NCI-H1092 (cell line): ENCODE measurements at places on chromosomes 2 and 18.

DNA sequence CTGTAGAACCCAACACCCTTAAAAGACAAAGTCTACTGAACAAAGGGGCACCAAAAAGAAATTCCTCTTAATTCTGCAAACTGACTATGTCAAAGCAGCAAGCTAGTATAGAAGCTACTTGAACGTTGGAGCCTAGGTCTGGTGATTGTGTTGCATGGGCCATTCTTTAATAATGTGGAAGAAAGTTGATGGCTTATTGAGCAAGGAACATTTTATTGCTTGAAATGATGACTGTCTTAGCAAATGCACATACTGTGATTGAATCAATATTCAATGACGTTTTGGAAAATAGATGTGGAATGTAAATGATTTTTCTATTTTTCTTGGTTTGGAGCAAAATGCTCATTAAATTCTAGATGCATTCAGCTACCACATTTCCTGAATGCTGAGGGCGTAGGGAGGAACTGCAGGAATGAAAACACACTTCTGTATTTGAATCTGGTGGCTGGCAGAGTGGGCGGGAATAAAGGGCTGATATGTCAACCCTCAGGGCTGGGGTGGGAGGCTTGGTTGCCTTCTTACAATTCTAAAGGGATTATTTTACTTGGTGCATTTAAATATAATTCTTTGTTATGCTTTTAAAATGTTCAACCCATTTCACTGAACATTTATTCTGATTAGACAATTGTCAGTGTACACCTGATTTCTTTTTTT lies 26.5 kb downstream of the MYO3B start:
- no peak for DNase-seq

- DNase-seq, result no peak
These were observed 1.3 kb upstream of the ANKRD12 start for GRCh38 chr18:9135081-9135911.

DNA sequence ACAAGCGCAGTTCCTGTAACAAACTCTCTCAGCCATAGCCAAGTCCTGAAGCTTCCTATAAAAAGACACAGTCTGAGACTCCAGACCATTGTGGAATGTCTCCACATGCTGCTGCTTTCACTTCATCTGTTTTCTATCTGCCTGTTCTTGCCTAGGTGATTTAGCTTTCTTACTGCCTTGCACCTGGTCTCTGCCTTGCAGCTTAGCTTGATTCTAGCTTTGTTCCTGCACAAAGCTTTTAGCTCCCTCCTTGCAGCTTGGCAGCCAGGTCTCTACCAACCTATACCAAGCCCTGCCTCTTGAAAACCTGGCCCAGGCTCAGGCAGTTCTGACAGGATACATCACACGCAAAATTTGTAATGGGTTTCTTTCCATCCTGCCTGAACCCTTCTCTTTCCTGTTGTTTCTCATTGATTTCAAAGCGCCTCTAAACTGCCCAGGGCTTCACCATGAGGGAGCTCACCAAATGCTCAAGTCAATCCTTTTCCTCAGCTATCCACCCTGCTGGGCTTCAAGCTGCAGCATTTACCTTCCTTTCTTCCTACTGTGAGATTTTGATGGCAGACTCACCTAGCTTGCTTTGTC lies 941.3 kb upstream of the NXPH2 start:
- DNase-seq, result no peak

GRCh38 chr18:34283506-34283905 lies 58.8 kb upstream of the NOL4 start:
- DNase-seq, result no peak

DNA sequence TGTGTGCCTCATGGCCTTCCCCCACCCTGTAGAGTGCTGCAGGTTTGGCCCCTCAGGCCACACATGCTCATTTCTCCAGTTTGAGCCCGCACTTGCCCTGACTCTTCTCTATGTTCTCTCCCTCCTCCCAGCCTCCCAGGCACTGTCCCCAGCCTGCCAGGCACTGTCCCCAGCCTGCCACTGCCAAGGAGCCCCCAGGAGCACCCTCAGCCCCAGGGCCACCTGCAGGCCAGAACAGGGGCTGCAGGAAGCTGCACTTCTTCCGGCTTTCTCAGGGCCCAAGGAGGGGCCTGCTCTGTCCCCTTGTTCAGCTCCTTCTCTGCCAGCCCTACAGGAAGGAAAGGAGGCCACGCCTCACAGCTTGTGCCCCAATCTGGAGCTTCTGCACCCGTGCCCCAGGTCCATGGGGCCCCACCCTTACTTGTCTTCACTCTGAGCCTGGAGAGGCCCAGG lies 31.6 kb downstream of the CYP26B1 start:
- no peak for DNase-seq

- no peak for DNase-seq
These were observed 54.0 kb downstream of the GATA6 start for GRCh38 chr18:22223254-22223964.

DNA sequence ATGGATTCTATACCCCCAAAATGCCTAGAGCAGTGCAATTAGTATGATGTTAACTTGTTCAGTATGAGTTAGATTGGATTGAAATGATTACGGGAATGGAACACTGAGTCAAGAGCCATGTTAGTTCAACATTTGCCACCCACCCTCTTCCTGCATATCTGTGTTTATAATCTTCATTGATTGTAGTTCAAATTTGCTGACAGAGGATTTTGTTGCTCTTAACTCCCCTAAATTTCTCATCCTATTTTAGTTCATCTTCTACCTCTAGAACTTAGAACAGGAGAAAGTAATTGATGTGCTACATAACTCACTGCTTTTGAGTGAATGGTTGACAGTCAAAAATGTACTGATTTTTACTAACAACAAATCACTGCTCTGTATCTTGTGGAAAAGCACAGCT lies 673.5 kb upstream of the NRXN1 start:
- no peak for DNase-seq

DNA sequence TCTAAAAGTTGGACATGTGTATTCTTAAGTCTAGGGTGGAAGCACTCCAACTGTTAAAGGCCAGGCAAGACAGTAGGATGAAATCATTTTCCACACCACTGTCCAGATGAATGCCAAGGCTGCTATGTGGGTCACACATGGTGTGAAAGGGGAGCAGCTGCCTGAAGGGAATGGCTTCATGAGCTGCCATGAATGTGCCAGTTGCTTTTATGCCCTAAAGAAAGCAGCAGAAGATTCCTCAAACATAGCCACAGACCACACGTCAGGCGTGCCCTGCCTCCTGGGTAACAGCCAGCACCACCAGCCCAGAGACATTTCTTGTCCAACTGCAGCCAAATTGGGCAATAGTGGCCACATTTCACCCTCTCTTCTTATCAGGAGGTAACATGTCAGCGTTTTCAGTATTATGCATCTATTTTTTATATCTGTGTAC lies 130.2 kb downstream of the MTCL1 start:
- no peak for DNase-seq

DNA sequence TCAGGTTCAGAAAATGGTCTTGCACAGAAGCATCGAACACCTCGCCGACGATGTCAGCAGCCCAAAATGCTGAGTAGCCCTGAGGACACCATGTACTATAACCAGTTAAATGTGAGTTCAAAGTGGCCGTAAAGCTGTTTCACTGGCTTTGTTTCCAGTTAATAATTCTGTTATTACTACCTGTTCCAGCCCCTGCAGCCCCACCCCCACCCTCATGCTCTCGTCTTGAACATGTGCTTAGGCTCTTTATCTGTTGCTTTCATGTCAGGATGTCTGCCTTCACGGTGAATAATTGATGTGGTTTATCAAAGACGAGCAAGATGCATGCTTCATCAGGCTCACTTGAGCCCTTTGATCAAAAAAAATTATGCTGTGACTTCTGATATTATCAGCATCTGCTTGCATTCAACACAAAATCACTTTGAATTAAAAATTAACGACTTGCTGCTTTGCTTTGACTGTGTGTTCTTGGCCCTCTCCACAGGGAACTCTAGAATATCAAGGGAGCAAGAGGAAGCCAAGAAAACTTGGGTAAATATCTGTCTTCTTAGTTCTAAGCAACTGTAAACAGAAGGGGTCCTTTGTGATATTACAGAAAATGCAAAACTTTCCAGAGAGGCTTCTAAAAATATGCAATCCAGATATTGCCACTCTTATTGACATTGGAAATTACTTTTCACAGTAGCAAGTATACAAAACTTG lies 63.4 kb upstream of the SP5 start:
- no peak for DNase-seq

GRCh38 chr2:184129073-184129472 lies 469.3 kb upstream of the ZNF804A start:
- no peak for DNase-seq

DNA sequence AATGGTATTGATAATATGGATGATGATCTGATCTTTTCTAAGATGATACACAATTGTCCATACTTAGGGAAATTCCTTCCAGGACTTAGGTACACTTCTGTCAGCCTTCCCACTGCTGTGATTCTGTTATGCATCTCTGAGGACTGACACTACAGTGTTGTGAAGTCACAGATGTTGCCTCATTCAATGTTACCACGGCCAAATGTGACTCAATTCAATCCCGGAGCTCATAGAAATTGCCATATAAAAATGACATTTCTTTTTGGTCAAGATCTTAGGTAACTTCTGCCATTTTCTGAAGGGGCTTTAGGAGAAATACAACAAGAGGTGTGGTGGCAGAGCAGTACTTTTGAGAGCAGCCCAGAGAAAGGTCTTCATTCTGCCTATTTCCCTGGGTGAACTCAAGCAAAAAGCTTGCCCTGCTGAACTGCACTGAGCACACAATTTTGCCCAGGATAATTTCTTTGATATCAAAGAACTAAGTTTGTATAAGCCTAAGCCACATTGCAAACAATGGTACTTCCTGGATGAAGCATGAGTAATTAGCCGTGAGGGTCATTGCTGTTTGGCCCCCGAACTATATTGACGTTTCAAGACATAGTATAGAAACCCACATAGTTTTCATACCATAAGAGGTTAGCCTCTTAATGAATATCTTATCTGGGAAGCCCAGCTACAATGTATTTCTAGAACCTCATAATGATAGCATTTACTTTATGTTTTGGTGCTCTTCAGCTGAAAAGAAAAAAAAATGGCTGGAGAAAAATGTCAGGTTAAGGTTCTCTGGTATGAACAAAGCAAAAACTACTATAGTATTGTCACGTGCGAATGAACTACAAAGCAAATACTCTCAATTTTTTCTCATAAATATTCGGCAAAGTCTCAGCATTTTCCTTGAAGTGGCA lies 437.4 kb downstream of the MEIS1 start:
- no peak for DNase-seq

- no peak for DNase-seq
These were observed 94.1 kb upstream of the PXDN start for GRCh38 chr2:1838426-1838825.

GRCh38 chr18:30889519-30890301 lies 152.8 kb downstream of the DSC3 start:
- DNase-seq, result peak; percentile 51

- DNase-seq, result no peak
These were observed 82.2 kb downstream of the SOCS6 start for GRCh38 chr18:70370762-70371733.

DNA sequence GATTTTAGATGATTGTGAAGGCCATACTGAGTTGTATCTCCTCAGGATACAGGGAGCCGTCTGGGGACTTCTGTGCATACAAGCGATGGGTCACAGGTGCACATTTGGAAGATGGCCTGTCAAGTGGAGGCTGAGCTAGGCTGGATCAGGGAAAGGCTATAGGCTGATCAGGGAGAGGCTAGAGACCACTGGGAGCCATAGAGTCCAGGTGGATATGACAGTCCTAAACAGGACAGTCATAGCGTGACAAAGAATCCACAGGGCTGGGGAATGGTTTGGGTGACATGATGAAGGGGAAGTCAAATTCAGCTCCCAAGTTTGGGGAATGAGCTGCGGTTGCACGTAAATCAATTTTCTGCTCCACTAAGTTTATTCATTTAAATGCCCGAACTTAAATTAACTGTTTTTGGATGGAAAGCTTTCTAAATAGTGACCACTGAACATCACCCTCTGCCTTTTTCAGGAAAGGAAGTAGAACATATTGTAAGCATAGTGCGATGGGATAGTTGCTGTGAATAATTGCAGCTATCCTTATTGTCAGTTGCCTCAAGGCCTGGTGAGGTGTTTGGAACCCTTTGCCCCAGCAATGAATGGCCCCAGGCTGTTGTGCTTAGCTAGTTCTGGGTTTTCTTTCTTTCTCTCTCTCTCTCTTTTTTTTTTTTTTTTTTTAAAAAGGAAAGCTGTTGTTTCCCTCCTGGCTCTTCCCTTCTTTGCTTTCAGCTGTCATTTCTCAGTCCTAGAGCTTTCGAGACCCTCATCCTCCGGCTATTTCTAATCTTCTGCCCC lies 50.5 kb downstream of the KLHL29 start:
- no peak for DNase-seq

GRCh38 chr2:188333751-188334524 lies 42.3 kb downstream of the GULP1 start:
- no peak for DNase-seq

- DNase-seq, result no peak
These were observed 19.3 kb upstream of the DSG2 start for GRCh38 chr18:31478688-31479087.

DNA sequence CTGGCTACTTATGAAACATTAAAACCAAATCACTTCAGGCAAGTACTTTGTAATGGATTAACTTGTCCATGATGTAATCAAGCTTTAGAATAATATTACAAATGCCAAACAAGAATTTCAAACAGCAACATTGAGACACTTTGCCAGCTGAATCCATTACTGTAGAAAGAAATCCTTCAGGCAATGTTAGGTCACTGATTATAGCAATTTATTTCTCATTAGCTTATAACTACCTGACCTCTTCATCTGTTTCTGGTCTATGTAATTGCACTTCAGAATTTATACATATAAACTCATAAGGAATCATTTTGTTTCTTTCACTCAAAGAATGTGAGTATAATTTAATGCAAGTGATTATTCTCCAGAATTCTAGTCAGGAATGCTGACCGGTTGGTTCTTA lies 692.6 kb upstream of the TMEFF2 start:
- DNase-seq, result no peak

- no peak for DNase-seq
These were observed 4.8 kb downstream of the ANKAR start for GRCh38 chr2:189679226-189679625.

GRCh38 chr18:40388121-40388520 lies 1566.9 kb upstream of the PIK3C3 start:
- DNase-seq, result no peak

- peak; percentile 21 for DNase-seq
These were observed at the start of gene ANTXR1 for GRCh38 chr2:69013142-69013839. ANTXR1 (plus strand) TSS chr2:69013179; CDS start chr2:69013500, 321 bp downstream.

- peak; percentile 62 for DNase-seq
These were observed 99.1 kb downstream of the SH3BP4 start for GRCh38 chr2:235050980-235051351.
